Chondrocyte (in vitro differentiated cells): ENCODE measurements at places on chromosomes 1 and 21. TPM values are rescaled to one million over a fixed set of nuclear protein-coding genes. Genes with fewer than 3 reads are reported as not detected.

- peak overlapping the region; percentile 89 for H3K27ac ChIP-seq
- no peaks in the 10 kb centered on the region for H3K27me3 ChIP-seq
- DNase-seq: no peak
- peaks cover 32% of the 10 kb centered on the region for H3K4me1 ChIP-seq
Observed at GRCh38 chr1:28028873-28029654, 59.3 kb downstream of the EYA3 start.

DNA sequence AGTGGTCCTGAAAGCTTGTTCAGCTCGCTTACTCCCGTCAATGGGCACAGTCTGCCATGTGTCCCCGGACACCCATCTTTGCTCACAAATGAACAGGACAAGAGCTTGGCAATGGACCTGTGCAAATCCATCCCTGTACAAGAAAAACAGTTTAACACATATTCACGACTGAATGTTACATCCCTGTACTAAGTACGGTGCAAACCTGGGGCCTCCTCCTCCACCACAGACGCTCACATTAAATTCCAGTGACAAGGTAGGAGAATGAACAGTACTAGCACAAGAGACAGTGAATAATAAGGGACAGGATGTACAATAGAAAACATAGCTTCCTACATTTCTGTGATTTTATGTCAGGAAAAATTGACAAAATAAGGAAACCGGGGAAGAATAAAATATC lies 187.7 kb downstream of the ASTN1 start:
- no peaks in the 10 kb centered on the region for H3K36me3 ChIP-seq
- no peak overlapping the region for H3K27ac ChIP-seq
- no peak for DNase-seq
- H3K4me3 ChIP-seq: no peak overlapping the region
- peaks cover 11% of the 10 kb centered on the region for H3K27me3 ChIP-seq

DNA sequence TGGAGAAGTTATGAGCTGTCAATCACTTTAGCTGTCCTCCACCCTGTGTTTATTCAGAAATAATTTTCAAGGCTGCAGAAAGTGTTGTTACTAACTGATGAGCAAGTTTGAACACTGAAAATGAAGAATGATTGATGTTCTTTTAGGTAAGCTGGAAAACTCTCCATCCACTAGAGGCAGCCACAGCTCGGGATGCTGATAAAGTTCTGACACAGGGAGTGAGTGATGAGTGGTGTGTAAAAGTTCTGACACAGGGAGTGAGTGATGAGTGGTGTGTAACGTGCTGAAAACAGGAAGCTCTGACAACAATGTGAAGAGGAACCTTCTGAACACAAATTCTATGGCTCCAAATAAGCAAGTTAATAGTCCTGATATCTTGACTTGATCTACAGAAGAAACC lies 197.5 kb upstream of the PTBP2 start:
- peaks cover 12% of the 10 kb centered on the region for H3K4me1 ChIP-seq
- no peak for DNase-seq
- H3K4me3 ChIP-seq: no peak overlapping the region

- no peaks in the 10 kb centered on the region for H3K27me3 ChIP-seq
- H3K4me3 ChIP-seq: no peak overlapping the region
- H3K27ac ChIP-seq: no peak overlapping the region
- H3K4me1 ChIP-seq: peaks cover 9% of the 10 kb centered on the region
- DNase-seq: no peak
- H3K36me3 ChIP-seq: no peaks in the 10 kb centered on the region
Observed at GRCh38 chr21:39046236-39046916, 136.9 kb downstream of the PSMG1 start.

DNA sequence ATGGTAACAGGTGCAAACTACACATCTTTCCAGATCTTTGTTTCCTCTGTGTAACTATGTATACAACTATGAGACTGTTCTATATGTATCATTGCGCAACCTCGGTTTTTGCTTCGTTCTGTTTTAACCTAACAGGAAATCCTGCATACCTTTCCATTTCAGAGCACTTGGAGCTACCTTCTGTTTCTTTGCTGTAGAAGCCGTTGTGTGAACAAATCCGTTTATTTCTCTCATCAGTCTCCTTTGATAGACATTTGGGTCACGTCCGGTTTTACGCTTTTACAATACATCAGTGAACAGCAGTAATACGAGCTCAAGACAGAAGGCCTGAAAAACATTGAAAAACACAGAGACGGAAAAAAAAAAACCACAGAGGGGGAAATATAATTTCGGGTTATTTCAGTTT lies 10.5 kb downstream of the ATP5IF1 start:
- no peaks in the 10 kb centered on the region for H3K27me3 ChIP-seq
- H3K4me3 ChIP-seq: peak overlapping the region; percentile 92
- peaks cover 34% of the 10 kb centered on the region for H3K4me1 ChIP-seq
- H3K36me3 ChIP-seq: no peaks in the 10 kb centered on the region
- no peak for DNase-seq
- peak overlapping the region; percentile 95 for H3K27ac ChIP-seq

DNA sequence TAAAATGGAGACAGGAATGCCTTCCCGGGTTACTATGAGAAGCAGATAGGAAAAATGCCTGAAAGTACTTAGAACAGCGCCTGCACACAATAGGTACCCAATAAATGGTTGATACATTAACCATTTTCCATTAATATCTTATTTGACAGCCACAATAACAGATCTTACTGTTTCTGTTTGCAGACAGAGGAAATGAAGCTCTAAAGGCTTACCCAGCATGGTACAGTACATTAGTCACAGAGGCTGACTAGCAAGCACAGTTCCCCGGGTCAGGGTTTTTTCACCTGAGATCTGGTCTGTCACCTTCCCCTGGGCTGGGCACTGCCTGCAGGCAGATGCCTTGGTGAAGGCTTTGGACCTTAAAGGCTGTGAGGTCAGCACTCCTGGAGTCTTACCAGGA lies 2.9 kb downstream of the TRIM63 start:
- no peak overlapping the region for H3K27ac ChIP-seq
- peaks cover 17% of the 10 kb centered on the region for H3K27me3 ChIP-seq
- peaks cover 6% of the 10 kb centered on the region for H3K4me1 ChIP-seq

DNA sequence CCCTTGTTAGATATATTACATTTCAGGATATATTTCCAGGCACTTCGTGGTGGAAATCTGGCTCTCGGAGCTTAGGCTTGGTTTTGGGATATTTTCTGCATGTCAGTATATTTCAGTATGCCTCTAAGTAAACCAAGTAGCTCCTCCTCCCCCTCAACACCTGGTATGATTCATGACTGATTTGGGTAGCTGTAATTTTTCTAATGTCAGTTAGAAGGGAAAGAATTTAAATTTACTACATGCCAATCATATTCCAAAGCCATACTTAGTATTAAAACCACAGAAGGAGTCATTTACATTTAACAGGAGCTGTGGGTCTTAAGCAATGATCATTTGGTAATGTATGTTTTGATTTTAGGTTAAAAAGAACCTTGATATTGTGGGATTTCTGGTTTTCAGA lies 40.6 kb downstream of the ST6GALNAC3 start:
- peaks cover 7% of the 10 kb centered on the region for H3K4me1 ChIP-seq
- H3K36me3 ChIP-seq: no peaks in the 10 kb centered on the region
- H3K27ac ChIP-seq: no peak overlapping the region
- H3K4me3 ChIP-seq: no peak overlapping the region
- no peak for DNase-seq
- H3K27me3 ChIP-seq: no peaks in the 10 kb centered on the region

GRCh38 chr1:193299038-193299437 lies 112.6 kb upstream of the B3GALT2 start:
- H3K4me1 ChIP-seq: no peaks in the 10 kb centered on the region
- H3K36me3 ChIP-seq: no peaks in the 10 kb centered on the region
- H3K27me3 ChIP-seq: no peaks in the 10 kb centered on the region
- DNase-seq: no peak

DNA sequence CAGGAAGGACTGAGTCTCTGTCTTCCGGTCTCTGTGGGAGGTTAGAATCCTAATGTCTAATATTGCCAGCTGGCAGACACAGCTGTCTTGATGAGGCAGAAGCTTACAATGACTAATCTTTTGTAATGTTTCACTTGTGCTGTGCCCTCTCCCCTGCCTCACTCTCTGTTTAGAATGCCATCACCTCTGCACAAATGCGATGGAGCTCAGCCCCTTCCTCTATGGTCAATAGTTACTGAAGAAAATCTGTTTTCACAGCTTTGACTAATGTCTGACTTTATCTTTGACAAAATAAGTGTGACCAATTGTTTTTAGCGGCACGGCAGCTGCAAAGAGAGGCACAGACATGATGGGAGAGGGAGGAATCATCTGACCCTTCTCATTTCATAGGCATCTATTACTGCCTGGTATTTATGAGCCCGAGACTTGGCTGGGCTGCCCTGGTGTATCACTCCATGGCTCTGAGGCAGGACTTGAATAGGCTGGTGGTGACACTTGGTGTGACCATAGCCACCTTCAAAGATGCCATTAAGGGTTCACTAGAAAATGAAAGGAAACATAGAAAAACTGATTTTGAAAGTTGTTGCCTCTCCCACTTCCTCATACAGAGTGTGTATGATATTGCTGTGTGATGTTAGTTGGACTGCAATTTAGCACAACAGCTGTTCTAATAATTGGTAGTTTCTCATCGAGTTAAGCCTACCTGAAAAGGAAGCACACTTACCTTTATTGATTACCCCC lies 163.2 kb upstream of the NBPF11 start:
- H3K36me3 ChIP-seq: peaks cover 7% of the 10 kb centered on the region
- DNase-seq: no peak
- H3K27me3 ChIP-seq: peaks cover 16% of the 10 kb centered on the region

- no peaks in the 10 kb centered on the region for H3K36me3 ChIP-seq
- H3K4me1 ChIP-seq: no peaks in the 10 kb centered on the region
- H3K27me3 ChIP-seq: no peaks in the 10 kb centered on the region
Observed at GRCh38 chr1:80083892-80084291, 1077.4 kb upstream of the ADGRL4 start.

- H3K27me3 ChIP-seq: no peaks in the 10 kb centered on the region
- no peak overlapping the region for H3K27ac ChIP-seq
- H3K4me1 ChIP-seq: no peaks in the 10 kb centered on the region
- no peaks in the 10 kb centered on the region for H3K36me3 ChIP-seq
Observed at GRCh38 chr1:5554111-5554510, 438.1 kb downstream of the NPHP4 start.

GRCh38 chr1:212294983-212295382 lies 9.8 kb downstream of the PPP2R5A start:
- no peak for DNase-seq
- no peak overlapping the region for H3K27ac ChIP-seq
- no peak overlapping the region for H3K4me3 ChIP-seq

DNA sequence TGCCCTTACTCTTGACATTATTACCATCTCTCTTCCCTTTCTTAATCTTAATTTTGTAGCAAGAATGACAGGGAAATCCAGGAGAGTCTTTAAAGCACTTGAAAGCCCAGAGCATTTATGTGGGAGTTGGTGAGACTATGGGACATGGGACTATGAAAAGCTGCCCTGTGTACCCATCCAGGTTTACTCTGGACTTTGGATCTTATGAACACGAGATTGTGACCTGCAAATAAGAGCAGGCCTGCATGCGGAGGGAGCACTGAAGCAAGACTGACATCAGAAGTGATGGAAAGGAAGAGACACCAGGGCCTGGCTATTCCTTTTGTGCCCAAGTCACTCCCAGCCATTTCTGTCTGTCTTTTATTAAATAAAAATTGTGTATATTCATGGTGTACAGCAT lies 209.6 kb downstream of the NUF2 start:
- no peak for DNase-seq
- H3K36me3 ChIP-seq: no peaks in the 10 kb centered on the region
- peaks cover 29% of the 10 kb centered on the region for H3K27me3 ChIP-seq

DNA sequence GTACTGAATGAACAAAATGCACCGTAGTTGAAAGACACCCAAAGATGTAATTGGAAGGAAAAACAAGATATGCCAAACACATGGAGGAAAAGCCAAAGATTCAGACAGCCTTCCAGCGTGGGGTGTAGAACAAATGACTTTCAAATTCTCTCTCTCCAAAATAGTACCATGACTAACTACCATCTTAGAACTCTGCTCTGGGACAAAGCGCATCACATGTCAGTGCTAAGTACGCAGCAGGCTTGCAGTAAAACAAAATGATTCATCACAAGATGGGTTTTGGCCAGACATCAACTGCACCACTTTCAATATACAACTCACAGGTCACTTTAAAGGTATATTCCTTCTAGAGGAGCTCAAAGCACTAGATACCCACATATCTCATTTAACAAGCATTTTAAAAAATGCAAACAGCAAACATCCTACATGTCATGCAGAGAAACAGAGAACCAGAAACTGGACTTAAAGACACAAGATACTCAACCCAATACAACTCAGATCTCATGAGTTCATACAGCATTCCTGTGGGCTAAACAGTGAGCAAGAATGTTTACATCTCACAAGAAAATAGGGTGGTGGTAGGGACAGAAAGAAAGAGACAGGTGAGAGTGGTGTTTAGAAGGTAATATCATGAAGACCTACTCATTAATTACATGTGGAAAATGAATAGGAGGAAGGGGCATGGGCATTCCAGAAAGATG lies 75.7 kb downstream of the BCAR3 start:
- H3K36me3 ChIP-seq: no peaks in the 10 kb centered on the region
- H3K27me3 ChIP-seq: no peaks in the 10 kb centered on the region
- H3K4me3 ChIP-seq: no peak overlapping the region
- H3K4me1 ChIP-seq: peaks cover 69% of the 10 kb centered on the region
- no peak for DNase-seq

DNA sequence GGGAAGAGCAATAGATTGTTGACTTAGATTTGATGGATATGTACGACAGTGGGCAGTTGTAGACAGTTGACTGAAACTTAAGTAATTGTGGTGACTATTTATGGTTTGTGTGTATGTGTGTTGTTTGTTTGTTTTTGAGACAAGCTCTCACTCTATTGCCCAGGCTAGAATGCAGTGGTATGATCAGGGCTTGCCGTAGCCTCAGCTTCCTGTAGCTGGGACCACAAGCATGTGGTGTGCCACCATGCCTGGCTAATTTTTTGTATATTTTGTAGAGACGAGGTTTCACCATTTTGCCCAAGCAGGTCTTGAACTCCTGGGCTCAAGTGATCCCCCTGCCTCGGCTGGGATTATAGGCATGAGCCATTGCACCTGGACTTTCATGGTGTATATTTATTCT lies 9.8 kb downstream of the SDHC start:
- DNase-seq: no peak
- no peaks in the 10 kb centered on the region for H3K27me3 ChIP-seq
- no peaks in the 10 kb centered on the region for H3K4me1 ChIP-seq
- no peak overlapping the region for H3K4me3 ChIP-seq
- peaks cover 12% of the 10 kb centered on the region for H3K36me3 ChIP-seq

- no peak overlapping the region for H3K4me3 ChIP-seq
- peaks cover 4% of the 10 kb centered on the region for H3K27me3 ChIP-seq
- no peak overlapping the region for H3K27ac ChIP-seq
- no peak for DNase-seq
- H3K4me1 ChIP-seq: no peaks in the 10 kb centered on the region
- H3K36me3 ChIP-seq: no peaks in the 10 kb centered on the region
Observed at GRCh38 chr1:247441606-247442005, 16.3 kb downstream of the OR2B11 start.

Gene PPFIA4
- total RNA-seq: 6.0 to 16.3 TPM (median 14.7 TPM) in 3 replicates

Gene BEST4
- 0.19 to 0.37 TPM (median 0.33 TPM) in 3 replicates for total RNA-seq

Gene ZSWIM5
- 0.51 to 1.1 TPM (median 1.0 TPM) in 3 replicates for total RNA-seq

Gene IL19
- not detected in 3 replicates for total RNA-seq

Gene PDIK1L
- 6.2 to 6.8 TPM (median 6.7 TPM) in 3 replicates for total RNA-seq

Gene ELAVL4
- total RNA-seq: not detected in 3 replicates
